ENCODE measurements at places on chromosomes 12 and 14.

GRCh38 chr12:66149702-66150398 is 19.3 kb upstream of the LLPH start:
- DNase-seq: no peak

GRCh38 chr14:23025151-23025814 is 9.4 kb downstream of the PSMB5 start:
- no peak for DNase-seq

DNA sequence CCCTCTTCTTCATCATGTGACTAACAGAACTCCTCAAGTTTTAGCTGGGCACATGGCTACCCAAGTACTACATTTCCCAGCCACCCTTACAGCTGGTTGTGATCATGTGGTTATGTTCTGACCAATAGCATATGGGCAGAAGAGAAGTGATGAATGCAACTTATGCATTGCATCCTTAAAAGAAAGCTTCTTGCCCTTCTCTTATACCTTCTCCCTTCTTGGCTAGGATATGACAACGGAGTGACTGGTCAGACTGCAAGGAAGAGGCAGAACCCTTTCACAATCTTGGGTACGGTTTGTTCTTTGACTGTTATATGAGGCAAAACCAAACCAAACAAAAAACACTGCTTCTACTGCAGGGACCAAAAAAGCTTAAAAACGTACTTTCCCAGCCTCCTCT is 66.5 kb upstream of the MAX start:
- DNase-seq: no peak

GRCh38 chr12:49538510-49539403 is at the start of gene KCNH3:
Gene KCNH3 (plus strand): TSS chr12:49539030. CDS start chr12:49539417, 387 bp downstream.
- peak; percentile 94 for DNase-seq

GRCh38 chr12:110677206-110677911 is 11.6 kb downstream of the HVCN1 start:
- no peak for DNase-seq

GRCh38 chr12:93733358-93733757 is 56.2 kb downstream of the CRADD start:
- no peak for DNase-seq

DNA sequence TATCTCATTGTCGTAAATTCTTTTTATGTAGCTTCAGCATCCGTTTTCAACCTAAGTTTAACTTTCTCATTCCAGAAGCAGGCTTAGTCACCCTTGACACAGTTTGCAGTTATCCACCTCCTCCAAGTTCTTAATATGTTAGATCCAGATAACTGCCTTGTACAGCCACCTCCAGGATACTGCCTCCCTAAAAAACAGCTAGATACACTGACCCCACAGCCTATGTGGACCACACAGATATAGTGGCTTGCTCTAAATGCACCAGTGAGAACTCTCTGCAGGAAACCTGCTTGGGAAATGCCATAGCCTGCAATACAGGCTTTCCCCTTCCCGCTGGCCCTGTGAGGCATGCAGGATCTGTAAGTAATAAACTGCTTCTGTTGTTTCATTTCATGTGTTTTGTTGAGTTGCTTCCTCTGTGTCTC is 11.1 kb upstream of the RTL1 start:
- DNase-seq: no peak

DNA sequence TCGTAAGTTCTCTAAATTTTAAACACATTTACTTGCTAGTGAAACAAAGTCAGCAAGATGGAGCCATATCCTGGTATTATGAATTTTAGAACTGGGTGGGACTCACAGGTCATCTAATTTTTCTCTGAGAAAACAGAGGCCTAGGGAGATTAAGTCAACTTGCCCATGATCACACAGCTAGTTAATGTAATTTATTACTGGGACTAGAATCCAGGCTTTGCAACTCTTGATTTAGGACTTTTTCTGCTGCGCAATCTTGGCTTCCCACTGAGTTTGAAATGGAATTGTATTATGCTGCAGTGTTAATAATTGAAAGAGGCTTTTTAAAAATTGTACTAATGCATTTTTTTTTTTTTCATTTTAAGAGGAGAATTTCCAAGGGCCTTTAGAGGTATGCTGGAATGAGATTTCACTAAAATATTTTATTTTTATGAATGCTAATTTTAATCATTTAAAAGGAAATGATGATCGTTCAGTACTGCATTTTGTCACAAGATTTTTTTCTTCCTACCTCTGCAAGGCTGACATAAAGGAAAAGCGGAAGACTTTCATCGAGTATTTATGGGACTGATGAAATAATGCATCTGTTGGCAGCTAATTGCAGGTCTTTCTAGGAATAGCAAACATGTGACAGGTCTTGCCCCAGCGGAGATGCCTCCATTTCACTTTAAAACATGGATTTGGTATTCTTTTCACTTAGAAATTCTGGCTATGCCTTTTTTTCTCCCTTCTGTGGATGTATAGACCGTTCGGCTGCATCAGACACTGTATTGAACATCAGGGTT is 9.6 kb downstream of the CRADD start:
- no peak for DNase-seq

DNA sequence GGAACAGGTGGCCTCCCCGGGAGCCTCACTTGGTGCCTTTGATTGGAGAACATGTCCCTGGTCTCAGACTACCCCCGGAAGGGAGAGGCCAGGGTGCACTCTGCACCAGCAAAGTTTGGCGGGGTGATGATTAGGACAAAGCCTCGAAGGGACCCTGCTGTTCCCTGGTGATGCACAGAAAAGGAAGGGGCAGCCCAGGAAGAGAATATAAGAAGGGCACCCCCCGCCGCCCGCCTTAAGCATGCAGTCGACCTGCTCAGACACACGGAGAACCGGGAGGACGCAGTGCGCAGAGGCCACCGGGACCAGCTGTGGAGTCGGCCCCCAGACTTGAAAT is 6.9 kb downstream of the SCARB1 start:
- no peak for DNase-seq

DNA sequence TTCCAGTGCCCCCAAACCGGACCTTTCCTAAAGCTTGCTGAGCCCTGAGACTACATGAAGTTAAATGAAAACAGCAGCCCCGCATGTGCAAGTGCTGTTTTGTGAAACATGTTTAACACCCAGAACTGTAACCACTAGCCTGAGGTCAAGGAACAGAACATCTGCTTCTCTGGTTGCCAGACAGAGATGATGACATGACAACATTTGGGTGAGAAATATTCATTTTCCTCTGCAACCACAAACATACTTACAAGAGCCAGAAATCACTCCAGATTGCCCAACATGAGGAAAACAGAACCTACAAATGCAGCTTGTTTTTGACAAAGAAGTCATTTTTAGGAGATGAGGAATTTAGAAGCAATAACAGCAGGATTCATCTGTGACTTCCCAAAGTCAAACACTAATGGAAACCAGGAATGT is 110.4 kb downstream of the BCAT1 start:
- DNase-seq: no peak

DNA sequence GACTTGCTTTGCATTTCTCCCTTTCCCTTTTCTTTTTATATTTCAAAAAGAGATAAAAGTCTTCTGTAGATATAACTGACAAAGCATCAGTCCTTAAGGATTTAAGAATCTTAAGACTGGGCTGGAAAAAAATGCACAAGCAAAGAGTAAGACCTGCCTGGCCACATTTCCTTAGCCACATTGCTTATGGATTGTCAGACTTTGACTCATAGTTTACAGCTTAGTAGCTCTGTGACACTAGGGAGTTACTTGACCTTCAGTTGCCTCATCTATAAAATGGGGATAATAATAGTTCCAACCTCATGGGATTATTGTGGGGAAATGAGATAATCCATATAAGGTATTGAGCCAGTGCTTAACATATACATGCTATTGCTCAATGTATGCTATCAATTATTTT is 66.4 kb upstream of the STK38L start:
- DNase-seq: no peak

- DNase-seq: no peak
These were observed 13.5 kb downstream of the FOS start for GRCh38 chr14:75292101-75292563.

DNA sequence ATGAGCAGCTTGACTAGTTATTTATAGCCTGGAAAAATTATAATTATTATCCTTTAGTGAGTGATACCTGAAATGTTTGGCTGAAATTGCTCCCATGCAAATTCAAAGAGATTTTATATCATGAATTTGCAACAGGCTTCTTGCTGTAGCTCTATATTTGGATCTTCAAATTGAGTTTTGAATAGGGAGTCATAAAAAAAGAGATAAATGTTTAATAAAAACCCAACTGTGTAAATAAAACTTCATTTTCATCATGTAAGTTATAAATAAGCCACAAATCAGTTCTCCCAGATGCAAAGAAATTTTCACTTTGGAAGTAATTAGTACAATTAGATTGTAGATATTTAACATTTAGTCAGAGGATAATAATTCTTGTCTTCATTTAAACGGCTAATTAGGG is at the start of gene TAS2R8:
Gene TAS2R8 (minus strand): TSS at position 101 of the 400 bp plus-strand sequence. CDS start 306 bp downstream, outside the sequence.
- no peak for DNase-seq

GRCh38 chr12:117587631-117588287 is 226.3 kb upstream of the NOS1 start:
- peak; percentile 8 for DNase-seq

- no peak for DNase-seq
These were observed 2.4 kb upstream of the FIGNL2 start for GRCh38 chr12:51850965-51851299.

DNA sequence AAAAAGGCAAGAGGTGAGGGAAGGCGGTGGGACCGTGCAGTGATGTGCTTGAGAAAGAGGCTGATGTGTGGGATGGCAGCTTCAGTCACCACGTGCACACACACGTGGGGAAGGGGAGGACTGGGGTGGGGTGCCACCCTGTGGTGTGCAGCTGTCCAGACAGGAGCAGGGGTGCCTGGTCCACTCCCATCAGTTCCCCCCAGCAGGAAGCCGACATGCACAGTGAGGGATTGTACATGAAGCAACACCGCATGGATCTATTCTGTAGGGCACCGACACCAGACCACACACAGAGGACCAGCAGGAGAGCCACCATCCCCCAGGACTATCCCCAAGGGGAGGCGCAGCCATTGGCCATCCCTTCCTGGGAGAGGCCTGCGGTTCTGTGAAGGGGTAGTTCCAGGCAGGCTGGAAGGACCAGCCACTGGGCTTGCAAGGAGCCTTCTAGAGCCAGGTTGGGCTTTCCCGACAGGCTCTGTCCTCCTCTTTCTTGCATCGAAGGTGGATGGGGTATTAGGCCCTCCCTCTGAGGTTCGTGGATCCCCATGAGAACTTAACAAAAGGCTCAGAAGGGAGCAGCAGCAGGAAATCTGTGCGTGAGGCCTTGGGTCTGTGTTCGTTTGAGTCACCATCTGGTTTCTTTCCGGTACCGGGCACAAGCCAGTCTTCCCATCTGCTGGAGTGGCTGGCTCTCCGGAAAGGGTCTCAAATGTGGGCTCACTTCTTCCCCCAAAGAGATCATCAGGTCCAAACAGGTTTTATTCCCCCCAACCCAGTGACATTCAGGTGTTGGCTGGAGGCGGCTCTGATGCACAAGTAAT is 59.8 kb downstream of the PLEKHG3 start:
- DNase-seq: peak; percentile 46

DNA sequence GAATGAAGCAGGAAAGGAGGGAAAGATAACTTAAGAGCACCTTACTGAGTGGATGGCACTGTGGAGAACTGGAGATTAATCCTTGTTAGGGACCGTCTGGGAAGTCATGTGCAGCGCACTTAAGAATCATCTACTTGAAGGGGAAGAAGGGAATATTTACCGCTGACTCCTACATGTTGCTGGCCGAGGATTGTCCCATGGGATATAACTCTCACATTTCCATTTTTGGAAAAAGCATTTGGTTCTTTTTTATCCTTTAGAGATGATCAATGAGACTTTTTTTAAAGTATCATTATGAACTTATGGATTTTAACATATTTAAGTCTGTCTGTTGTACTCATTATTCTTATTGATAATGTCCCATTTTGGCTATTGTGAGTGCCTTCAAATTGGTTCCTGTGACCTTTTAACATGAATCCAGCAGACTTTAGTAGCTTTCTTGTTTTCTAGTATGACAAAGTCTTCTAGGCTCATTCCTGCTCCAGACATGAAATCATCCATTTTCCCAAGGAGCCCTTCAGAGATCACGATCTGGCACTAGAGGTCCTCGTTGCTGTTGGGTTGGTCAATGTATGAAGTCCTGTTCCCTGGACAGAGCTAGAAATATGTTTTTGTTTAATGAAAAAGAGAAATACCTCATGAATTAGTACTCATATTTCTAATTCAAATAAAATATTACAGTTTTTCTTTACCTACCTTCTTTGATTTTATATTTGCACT is 20.2 kb upstream of the FAM234B start:
- DNase-seq: peak; percentile 31

DNA sequence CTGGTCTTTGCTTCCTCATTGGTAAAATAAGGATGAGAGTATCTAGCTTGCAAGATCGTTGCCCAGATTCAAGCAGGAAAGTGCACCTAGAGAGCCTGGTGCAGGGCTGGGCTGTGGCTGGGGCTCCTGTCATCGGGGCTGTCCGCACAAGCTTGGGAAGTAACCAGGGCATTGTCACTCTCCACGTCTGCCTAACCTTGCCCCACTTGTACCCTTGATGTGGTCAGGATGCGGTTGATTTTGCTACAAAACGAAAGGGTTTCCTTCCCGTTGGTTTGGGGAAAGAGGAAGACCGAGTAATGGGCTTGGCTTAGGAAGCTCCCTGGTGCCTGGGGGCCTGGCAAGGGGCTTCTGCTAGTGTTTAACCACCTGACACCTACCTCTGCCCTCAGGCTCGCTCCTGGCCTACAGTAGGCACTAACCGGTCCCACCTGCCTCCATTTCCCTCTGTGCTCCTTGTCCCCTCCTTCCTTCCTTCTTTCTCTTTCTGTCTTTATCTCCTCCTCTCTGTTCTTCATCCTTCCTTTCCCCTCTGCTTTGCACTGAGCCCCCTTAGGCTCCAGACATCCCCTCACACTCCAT is 21.8 kb downstream of the MVK start:
- DNase-seq: no peak

DNA sequence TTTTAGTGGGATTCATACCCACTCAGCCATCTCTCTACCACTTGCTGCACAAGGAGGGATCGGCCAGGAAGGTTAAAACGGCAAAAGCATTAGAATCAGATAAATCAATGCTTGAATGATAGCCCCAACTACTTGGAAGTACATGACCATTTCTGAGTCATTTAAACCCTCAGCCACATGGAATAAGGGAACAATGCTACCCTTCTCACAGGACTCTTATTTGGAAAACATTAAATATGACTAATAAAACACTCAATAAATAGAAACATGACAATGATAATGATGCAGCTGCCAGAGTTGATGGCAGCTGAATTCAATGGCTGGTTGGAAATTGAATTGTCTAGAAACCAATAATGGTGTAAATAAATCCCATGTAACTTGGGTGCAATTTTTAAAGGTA is 165.4 kb downstream of the FLRT2 start:
- DNase-seq: no peak

GRCh38 chr12:59113831-59114615 is 193.7 kb upstream of the LRIG3 start:
- DNase-seq: peak; percentile 10

DNA sequence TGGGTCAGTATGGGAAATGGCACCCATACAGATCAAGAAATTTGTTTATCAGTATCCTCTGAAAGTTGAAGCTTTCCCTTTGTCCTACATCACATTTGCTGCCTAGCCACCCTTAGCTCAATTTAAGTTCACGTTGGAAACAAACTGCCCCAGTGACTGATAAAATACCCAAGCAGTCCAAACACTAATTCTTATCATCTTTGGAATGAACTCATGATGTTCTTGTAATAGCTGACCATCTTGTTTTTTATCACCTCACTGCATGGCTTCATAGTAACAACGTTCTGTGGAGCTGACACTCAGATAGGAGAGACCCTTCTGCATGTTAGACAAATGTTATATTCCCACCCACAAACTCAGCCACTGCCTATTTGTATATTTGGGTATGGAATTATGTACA is 93.4 kb downstream of the GPR135 start:
- no peak for DNase-seq

Data from frontal cortex (tissue), 4 donors.